Stimulated activated CD8-positive, alpha-beta memory T cell treated with anti-CD3 and anti-CD28 coated beads, Interleukin-2, amount 100 ng/mL, for 48 hours (primary cell): ENCODE measurements at places on chromosomes 6 and 20.

DNA sequence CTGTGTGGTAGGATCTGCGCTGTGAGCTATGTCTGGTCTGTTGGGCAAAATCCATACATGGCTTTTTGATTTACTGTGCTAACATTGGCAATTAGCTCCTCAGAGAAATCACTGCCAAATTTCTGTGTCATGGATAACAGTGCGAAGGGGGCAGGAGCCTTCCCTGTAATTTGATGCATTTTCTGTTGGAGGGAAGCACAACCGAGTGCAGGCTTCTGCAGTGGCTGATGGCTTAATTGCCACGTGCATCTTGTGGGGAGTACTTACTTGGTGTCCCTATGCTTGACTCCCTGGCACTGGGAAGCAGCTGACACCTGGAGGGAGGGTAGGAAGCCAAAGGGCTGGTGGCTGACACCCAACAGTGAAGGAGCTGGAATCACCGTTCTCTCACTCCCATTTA is 99.3 kb upstream of the PROKR2 start:
- DNase-seq, result no peak

DNA sequence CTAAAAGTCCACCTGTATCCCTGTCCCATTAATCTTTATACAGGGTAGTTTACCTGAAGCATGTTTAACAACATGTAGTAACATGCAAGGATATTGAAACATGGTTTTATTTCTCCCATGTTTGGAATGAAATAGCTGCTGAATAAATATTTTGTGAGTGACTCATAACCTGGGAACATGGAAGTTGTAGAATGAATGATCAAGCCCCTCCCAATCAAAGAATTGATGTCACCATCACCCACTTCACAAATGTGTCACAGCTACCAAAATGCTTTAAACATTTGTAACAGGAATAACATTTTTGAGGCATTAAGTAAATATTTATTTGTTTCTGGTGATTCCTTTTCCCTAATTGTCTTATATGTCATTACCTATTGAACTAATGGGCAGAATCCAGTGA is 58.9 kb upstream of the TNFAIP3 start:
- no peak for DNase-seq

DNA sequence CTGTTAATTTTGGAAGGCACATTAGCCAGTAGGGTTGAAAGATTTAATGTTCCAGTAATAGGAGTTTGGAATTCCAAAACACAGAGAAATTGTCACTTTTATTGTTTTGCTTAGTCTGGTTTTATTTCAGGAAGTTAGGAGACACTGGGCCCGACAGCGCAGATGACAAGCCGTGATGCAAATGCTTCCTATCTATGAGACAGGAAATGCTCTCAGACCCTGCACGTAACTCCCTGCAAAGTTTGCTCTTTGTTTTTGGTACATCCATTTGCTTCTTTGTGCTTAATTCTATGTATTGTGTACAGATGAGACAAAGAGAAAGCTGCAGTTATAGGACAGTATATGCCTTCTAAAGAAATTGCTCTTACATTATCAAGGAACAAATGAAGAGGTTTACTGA is 201.6 kb upstream of the SGK1 start:
- DNase-seq, result no peak

GRCh38 chr6:29564875-29565274 is 5.3 kb upstream of the UBD start:
- DNase-seq, result no peak

- no peak for DNase-seq
Observed at GRCh38 chr6:149660028-149660427, 11.5 kb upstream of the KATNA1 start.

GRCh38 chr20:7327810-7328209 is 560.3 kb downstream of the BMP2 start:
- no peak for DNase-seq

DNA sequence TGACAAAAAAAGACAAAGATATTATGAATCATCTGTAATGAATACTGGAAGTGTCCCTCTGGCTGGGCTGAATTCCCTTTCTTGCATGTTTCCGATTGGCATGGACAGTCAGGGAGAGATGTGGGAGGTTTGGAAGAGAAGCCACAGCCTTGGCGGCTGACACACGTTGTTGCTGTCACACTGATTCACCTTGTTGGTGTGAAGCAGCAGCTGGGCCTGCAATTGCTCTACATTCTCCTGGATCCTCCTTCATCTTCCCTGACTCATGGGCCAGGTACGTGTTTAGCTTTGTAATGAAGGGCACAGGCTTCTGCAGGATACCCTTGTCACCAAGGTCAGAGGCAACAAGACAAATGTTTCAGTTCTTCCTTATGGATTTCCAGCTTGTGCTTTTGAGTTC is 13.4 kb upstream of the SMIM8 start:
- no peak for DNase-seq
